Panc1 (cell line): ENCODE measurements at places on chromosomes 12 and 14.

GRCh38 chr12:110863161-110863560, 16.4 kb downstream of the CCDC63 start:
- no peak for DNase-seq

- no peak for DNase-seq
These were observed 49.4 kb downstream of the SLC8A3 start for GRCh38 chr14:70139384-70139783.

DNA sequence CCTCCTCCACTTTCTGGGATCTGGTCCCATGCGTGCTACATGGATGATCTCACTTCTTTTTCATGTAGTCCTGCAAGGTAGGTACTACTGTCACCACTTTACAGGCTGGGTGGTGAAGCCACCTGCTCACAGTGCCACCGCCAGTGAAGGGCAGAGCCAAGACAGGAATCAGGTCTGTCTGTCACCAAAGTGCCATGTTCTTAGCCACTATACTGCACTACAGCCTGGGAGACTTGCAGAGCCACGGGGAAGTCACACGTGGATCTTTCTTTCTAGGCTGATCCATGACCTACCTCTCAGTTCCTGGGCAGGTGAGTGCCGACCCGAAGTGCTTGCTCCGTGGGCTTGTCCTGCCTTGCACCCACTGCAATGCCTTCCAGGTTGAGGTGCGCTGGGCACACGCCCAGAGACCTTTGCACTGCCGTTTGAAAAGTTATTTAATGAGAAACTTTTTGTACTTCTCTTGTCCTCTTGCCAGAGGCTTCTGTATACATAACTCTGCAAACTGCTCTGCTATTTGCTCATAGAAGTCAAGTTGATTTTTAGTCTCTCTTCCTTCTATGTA, 19.7 kb upstream of the CLMN start:
- no peak for DNase-seq

- DNase-seq, result no peak
These were observed 120.9 kb upstream of the FOXN3 start for GRCh38 chr14:89537911-89538310.

- no peak for DNase-seq
These were observed 4.8 kb downstream of the RNU4-2 start for GRCh38 chr12:120286768-120287490.

DNA sequence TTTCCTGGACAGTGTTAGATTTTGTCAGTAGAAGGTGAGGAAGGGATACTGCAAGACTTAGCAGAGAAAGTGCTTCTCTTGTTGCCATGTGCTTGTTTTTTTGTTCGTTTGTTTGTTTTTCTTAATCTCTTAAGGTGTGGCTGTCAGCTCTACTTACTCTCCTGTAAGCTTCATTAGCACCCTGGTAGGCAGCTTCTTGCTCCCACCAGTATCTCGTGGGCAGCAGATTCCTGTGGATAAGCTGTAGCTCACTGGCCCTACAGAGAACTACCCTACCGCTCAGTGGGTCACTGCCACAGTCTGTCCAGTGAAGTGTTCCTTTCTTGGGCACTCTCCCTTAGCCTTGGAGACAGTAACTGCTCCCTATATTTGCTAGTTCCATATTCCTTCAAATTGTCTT, 30.1 kb downstream of the VRK1 start:
- no peak for DNase-seq

DNA sequence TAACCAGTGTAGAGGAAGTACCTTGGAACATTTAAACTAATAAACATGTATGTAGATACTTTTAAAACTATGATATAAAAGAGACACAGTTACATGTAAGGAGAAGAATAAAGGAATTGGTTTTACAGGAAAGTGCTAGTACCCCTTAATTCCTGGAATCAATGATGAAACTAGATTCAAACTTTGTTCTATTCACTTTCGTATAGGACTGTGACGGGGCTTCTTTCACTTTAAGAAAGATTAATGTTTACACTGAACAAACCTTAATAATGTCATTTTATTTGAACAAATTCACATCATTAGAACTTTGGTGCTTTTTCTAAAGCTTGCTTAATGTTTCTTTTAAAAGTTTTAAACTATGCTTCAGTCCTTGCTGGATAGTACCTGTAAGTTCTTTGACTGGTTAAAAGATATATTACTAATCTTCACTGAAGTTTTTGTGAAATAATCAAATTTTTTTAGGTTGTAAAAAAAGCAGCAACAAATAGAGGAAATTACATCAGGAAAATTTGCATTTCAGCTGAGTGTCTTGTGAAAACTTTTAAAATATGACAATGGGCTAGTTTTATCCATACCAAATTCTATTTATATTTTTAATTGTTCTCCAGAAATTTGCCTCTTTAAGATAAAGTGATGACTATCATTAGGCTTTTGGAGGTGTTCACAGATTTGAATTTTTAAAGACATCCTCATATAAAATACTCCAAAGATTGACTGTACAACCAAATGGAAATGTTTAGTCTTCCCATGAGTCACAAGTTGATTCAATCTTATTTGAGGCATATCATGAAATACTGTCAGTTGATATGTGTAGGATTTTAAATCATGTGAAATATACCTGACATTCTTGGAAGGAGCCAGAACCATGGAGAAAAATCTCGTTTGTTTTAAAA, 36.2 kb downstream of the PAPOLA start:
- DNase-seq, result peak; percentile 4

DNA sequence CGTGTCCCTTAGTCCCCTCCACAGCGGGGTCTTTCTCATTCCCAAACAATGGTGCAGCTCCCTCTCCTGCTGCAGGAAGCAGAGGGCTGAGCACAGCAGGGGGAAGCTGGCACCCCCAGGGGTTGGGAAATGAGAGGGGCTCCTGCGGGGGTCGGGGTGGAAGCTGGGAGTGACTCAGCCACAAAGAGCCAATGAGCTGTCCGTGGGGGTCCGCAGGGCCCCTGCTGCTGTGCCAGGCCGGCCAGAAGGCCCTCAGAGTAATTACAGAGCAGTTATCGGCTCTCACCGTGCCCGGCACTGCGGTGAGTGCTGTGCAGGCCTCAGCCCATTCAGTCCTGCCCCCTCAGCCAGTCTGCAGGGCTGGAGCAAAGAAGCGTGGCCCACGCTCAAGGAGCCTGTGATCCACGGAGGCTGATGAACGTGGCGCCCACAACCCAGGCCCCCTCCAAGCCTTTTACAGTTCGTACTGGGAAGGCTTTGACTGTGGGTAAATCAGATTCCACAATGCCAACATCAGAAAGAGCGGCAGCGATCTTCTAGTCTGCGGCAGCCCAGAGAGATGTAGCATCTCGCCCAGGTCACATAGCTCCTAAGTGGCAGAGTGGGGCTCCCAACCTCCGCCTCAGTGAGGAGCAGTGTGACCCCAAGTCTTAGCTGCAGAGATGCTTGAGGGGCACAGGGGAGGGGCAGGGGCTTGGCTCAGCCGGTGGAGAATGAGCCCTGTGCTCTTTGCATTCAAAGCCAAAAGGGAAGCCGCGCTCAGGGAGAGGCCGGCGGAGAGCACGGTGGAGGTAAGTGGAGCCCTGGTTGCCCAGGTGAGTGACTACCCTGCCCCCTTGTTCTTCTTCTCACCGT, 43.4 kb downstream of the SLC6A12 start:
- no peak for DNase-seq

GRCh38 chr12:30830751-30831150, 76.0 kb upstream of the CAPRIN2 start:
- DNase-seq, result no peak

DNA sequence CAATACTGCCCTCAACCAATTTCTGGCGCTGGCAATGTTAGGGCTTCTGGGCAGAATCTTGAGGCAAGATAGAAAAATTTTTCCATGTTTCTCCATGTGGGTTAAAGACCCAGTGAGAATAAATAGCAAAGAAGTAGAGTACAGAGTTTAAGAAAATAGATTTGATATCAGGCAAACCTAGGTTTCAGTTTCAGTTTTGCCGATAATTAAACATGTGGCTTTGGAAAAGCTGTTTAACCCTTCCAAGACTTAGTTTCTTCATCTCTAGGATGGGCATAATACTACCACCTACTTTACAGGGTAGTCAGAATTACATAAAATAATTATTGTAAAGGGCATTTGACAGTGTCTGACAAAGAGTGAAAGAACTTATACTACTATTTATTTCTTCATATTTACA, 360.4 kb downstream of the PCNX1 start:
- no peak for DNase-seq
